CD4-positive, alpha-beta T cell (primary cell): ENCODE measurements at places on chromosomes 1 and 21.

DNA sequence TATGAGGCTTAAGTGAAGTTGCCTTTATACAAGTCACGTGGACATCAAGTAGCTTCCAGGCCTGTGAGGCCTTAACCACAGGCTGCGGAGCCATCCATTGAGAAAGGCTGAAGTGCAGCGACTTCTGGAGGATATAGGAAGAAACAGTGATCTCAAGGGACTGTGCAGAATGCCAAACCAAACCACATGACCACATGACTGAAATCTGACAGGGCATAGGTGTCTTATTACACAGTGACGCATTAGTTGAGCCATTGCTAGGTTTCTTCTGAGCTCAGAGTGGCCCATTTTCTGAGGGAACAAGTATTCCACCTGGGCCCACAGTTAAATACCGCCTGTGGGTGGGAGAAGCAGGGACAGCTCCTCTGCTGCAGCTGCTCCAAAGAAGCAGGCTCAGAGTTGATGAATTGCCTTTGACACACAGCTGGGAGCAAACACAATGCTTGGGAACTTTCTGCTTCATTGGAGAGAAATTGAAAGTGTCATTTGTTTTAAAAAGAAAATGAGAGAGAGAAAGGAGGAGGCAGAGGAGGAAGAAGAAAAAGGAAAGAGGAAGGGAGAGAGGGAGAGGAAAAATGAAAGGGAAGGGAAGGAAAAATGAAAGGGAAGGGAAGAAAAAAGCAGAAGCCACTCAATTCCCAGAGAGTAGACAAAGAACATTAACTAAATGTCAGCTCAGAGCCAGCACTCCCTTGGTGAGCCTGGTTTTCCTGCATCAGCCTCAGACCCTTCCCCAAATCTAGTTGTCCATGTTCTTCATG is 94.4 kb downstream of the COLGALT2 start:
- H3K27me3 ChIP-seq = no peaks in the 10 kb centered on the region
- H3K4me3 ChIP-seq = no peak overlapping the region
- DNase-seq = no peak
- H3K36me3 ChIP-seq = no peaks in the 10 kb centered on the region
- no peak overlapping the region for H3K27ac ChIP-seq
- H3K4me1 ChIP-seq = no peaks in the 10 kb centered on the region

- H3K36me3 ChIP-seq = no peaks in the 10 kb centered on the region
- no peaks in the 10 kb centered on the region for H3K4me1 ChIP-seq
- H3K27me3 ChIP-seq = no peaks in the 10 kb centered on the region
- H3K27ac ChIP-seq = no peak overlapping the region
Observed at GRCh38 chr21:38712071-38712470, 93.7 kb upstream of the ETS2 start.

DNA sequence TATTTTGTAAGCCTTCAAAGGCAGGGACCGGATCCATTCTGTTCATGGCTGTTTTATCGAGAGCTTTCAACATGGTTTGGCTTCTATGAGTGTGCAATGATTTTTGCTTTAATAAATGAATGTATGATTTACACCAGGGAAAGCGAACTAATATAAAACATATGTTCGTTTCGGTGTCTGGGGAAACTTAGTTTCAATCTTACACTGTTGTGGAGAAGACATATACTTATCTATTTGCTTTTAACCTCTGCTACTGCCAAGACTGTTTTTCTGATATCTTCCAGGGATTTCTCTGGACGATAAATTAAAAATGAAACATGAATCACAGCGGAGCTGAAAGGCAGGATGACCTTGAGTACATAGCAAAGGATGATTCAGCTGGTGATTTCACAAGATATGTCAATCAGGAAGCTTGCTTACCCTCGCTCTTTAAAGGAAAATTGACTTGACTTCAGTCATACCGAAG is 14.7 kb upstream of the CYYR1 start:
- no peak overlapping the region for H3K4me3 ChIP-seq
- H3K36me3 ChIP-seq = no peaks in the 10 kb centered on the region
- no peaks in the 10 kb centered on the region for H3K4me1 ChIP-seq
- H3K27ac ChIP-seq = no peak overlapping the region
- DNase-seq = no peak

DNA sequence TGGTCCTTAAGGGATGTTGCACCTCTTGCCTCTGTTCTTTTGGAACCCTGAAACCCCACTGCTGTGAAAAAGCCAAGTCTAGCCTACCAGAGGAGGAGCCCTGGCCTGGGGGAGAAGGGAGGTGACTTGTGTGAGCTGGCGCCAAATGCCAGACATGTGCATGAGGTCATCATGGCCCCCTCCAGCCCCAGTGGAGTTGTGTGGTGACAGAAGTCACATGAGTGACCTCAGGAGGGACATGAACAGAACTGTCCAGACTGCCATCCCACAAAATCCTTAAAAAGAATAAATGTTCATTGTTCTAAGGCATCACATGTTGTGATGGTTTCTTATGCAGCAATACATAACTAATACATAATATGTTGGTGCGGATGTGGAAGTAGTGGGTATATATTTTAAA is 10.8 kb downstream of the HHAT start:
- H3K4me3 ChIP-seq = no peak overlapping the region
- no peaks in the 10 kb centered on the region for H3K36me3 ChIP-seq
- peaks cover 18% of the 10 kb centered on the region for H3K4me1 ChIP-seq
- no peak overlapping the region for H3K27ac ChIP-seq

DNA sequence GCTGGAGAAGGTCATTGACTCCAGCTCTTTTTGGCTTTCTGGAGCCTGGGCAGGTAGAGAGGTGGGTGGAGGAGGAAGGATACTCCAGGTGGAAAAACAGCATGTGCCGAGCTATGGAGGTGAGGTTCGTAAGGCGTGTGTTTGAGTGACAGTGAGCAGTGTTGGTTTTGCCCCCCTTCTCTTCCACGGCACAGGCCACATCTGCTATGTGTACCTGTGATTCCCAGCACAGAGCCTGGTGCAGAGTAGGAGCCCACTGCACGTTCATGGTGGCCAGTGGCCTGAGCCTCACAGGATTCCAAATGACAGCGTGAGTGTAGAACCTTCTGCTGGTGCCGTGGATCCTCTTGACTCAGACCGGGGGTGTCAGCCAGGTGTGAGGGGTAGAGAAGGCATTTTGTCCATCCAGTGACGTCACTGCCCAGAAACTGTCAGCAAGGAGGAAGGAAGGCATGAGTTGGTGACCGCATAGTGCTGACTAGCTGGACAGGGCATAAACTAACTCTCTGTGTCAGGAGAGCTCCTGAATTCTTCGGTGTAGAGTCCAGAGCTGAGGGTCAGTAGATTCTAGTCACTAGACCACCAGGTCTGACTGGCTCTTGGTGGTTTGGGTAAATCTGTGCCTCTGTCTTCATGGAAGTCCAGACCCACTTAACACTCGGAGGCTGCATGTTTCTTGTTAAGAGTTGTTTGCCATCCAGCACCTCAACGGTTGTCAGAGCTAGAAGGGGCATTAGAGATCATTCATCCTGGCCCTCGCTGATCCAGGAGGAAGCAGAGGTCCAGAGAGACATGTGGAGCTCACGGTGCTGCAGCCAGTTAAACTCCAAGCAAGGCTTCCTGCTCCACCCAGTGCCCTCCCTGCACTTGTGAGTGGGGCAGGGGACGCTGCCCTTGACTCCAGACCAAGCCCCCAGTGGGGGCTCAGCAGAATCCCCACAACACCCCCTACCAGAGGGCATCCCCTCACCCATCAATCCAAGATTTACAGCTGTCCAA is 3.8 kb downstream of the QSOX1 start:
- DNase-seq = no peak
- H3K4me3 ChIP-seq = no peak overlapping the region
- peaks cover 27% of the 10 kb centered on the region for H3K4me1 ChIP-seq

GRCh38 chr1:245589906-245590305 is 435.1 kb downstream of the KIF26B start:
- no peaks in the 10 kb centered on the region for H3K4me1 ChIP-seq
- no peaks in the 10 kb centered on the region for H3K27me3 ChIP-seq
- no peak for DNase-seq
- no peak overlapping the region for H3K4me3 ChIP-seq

- no peaks in the 10 kb centered on the region for H3K36me3 ChIP-seq
- H3K27ac ChIP-seq = no peak overlapping the region
- no peak overlapping the region for H3K4me3 ChIP-seq
- H3K4me1 ChIP-seq = no peaks in the 10 kb centered on the region
Observed at GRCh38 chr21:38643404-38644023, 145.2 kb upstream of the ERG start.
